ENCODE measurements at places on chromosomes 13 and 19.
A peak's percentile ranks its signal among the peaks of the same experiment; 100 is the strongest.

- DNase-seq = no peak
Measured at GRCh38 chr13:55230570-55230908, 1910.2 kb upstream of the PRR20A start.

- no peak for DNase-seq
Measured at GRCh38 chr19:15358918-15359317, 20.7 kb downstream of the AKAP8 start.

GRCh38 chr19:45103156-45103507 is 10.2 kb downstream of the PPP1R37 start:
- DNase-seq = no peak

GRCh38 chr13:75651013-75651412 is 14.9 kb downstream of the LMO7 start:
- no peak for DNase-seq

- no peak for DNase-seq
Measured at GRCh38 chr13:44694291-44694690, 118.2 kb upstream of the TSC22D1 start.

DNA sequence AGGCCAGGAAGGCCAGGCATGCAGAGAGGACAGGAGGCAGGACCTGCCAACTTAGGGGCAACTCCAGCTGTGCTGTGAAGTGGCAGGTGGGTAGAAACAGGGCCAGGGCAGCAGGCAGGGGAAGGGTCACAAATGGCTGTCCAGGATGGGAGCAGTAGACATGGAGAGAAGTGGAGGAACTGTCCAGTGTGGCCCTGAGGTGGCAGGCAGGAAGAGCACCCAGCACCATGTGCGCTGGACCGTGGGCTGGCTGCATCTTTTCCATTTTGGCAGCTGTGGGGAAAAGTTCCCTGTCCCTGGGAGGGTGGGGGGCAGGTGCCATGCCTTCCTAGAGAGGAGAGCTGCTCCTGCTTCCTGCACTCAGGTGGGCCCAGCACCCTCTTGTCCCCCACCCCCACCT is 13.8 kb downstream of the DEDD2 start:
- no peak for DNase-seq

GRCh38 chr13:80605011-80605410 is 264.1 kb upstream of the SPRY2 start:
- DNase-seq = no peak

GRCh38 chr19:53007606-53008005 is 6.1 kb upstream of the ERVV-1 start:
- DNase-seq = no peak

- DNase-seq = no peak
Measured at GRCh38 chr13:27921961-27922882, 2.4 kb downstream of the PDX1 start.

DNA sequence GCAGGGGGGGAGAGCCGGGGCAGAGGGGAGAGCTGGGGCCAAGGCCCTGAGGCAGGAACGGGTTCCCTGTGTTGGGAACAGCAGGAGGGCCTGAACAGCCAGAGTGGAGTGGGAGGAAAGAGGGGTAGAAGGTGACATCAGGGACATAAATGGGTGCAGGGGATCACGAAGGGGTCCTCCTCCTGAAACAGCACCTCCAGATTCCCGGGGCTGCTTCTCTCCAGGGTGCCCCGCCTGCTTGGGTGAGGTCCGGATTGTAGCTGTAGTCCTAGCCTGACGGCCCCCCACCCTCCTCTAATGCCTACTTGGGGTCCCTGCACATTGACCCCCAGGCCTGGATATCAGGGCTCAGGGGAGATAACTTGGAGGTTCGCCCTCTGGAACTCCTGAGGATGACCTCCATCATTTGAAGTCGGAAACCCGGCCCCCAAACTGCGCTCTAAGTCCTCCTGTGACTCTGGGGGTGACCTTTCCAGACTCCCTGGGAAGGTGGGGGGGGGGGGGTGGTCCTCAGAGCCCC is 473 bp upstream of the SCN1B start:
- no peak for DNase-seq

GRCh38 chr13:77360032-77360685 is 33.3 kb upstream of the MYCBP2 start:
- no peak for DNase-seq

DNA sequence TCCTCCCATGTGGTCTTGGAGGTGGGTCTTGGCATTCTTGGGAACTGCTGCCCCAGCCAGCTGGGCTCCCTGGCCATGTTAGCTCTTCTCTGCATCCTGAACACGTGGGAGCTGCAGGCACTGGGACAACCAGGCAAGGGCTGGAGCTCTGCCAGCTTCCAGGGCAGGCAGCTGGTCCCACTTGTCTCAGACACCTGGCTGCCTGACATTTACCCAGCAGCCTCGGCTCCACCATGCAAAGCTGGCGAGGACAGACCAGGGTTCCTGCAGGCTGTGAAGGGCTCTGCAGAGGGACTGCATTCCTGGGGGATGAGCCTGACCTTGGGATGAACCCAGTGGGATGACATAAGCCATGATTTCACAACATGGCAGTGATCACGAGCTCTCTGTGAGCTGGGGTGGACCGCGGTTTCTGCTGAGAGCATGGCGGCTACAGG is 99.0 kb upstream of the TSHZ3 start:
- DNase-seq = no peak

- no peak for DNase-seq
Measured at GRCh38 chr19:2973229-2973628, 4.1 kb upstream of the TLE6 start.

GRCh38 chr19:48913114-48913889 is 13.2 kb downstream of the NUCB1 start:
- no peak for DNase-seq

- DNase-seq = no peak
Measured at GRCh38 chr19:15635016-15635805, 5.5 kb upstream of the CYP4F3 start.

DNA sequence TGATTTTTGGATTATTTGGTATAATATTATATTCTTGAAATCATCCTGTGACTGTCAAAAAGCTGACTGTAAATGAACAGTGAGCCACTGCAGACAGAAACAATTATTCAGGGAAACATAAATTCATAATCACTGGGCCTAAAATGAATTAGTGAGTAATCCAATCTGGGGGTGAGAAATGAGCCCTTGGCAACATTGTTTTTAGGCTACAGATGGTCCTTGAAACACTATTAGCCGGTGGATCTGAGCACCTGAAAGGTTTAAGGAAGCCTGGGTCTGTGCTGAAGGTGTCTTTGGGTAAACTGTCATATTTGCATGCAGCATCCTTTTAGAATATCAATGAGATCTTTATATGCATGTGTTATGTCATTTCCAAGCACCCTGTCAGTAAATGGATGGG is 290.7 kb downstream of the ATP8A2 start:
- DNase-seq = peak; percentile 17

GRCh38 chr13:46100191-46100815 is 4.5 kb downstream of the CPB2 start:
- DNase-seq = no peak

DNA sequence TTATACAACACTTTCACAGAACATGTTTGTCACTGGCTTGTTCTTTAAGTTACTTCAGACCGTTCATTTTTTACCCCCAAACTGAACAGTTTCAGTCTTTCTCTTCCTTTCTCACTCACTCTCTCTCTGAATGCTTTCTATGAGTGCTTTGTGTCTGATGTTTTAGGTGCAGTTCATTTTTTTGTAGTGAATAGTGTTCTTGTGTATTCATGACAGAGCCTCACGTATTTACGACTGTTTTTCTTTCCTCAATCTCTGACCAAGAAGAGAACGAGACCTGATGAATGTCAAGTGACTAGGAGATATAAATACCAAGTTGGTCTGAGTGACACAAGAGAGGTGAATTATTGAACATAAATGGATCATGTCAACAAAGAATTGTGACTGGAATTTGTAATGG is 1525.0 kb upstream of the MIR17HG start:
- no peak for DNase-seq

DNA sequence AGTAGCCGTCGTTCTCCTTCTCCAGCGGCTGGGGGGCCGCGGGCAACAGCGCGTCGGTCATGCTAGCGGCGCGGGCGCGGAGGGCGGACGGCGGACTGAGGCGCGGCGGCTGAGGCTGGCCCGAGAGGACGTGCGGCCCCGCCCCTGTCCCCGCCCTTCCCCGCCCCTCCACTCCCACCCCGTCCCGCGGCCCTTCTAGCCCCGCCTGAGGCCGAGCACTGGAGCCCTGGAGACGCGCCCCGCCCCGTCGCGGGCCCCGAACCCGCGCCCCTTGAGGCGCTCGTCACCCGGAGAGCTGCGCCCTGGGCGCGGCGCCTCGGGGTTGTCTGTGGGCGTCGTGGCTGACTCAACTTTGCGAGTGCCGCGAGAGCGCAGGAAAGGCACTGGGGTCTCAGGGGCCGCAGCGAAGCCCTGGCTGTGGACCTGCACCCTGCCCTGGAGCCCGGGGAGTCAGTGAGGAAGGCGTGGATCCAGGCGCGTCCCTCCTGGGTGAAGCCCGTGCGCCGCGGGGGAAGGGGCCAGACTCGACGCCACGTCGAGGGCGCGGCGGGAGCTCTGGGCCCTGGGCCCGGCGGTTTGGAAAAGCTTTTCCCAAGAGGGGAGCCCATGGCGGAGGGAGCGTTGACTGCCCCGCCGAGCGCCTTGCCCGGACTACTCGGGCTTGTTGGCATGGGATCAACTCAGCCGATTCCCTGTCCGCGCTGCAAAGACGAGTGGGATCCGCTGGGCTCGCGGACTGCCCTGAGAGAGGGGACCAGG is at the start of gene RHPN2:
Gene RHPN2 (minus strand): TSS at position 97 of the 759 bp plus-strand sequence. CDS start 36 bp downstream, at position 61.
- peak; percentile 65 for DNase-seq

- DNase-seq = no peak
Measured at GRCh38 chr13:66314911-66315310, 915.2 kb downstream of the PCDH9 start.

DNA sequence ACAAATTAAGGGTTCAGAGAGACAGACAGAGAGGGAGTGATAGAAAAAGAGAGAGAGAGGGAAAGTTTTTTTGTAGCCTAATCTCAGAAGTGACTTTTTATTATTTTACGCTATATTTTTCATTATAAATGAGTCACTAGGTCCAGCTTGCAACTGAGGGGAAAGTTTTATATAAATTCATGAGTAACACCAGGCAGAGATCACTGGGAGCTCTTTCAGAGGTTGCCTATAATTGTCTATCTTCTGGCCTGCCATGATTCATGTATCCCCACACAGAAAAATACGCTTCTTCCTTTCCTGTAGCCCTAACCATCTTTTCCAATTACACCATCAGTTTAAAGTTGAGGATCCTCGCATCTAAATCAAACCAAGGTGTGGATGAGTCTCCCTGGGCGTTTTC is 467.9 kb downstream of the SLITRK1 start:
- no peak for DNase-seq

- no peak for DNase-seq
Measured at GRCh38 chr13:24215126-24215525, 54.6 kb downstream of the SPATA13 start.

GRCh38 chr13:73216381-73216831 is 157.6 kb downstream of the KLF5 start:
- no peak for DNase-seq

GRCh38 chr19:11031421-11032070 is 57.7 kb upstream of the LDLR start:
- no peak for DNase-seq

- DNase-seq = no peak
Measured at GRCh38 chr13:98719527-98720250, 32.8 kb downstream of the SLC15A1 start.

- DNase-seq = no peak
Measured at GRCh38 chr13:70789751-70790150, 681.5 kb upstream of the KLHL1 start.

DNA sequence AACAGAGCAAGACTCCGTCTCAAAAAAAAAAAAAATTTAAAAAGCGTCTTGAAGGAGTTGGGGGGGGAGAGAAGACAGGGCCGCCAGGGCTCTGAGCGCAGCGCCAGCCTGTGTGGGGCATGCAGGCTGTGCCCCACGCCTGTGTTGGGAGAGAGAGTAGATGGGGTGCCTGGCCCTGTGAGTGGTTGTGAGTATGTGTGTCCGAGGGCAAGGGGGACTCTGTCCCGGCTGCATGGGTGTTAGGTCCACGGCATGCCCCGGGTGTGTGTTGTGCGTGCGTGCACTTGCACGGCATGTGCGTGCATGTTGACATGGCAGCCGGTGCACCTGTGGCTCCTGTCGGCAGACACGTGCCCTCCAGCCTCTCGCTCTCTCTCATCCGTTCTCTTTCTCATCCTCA is 3.4 kb downstream of the MAP2K7 start:
- no peak for DNase-seq

GRCh38 chr13:23622985-23623384 is 52.8 kb downstream of the TNFRSF19 start:
- DNase-seq = no peak

DNA sequence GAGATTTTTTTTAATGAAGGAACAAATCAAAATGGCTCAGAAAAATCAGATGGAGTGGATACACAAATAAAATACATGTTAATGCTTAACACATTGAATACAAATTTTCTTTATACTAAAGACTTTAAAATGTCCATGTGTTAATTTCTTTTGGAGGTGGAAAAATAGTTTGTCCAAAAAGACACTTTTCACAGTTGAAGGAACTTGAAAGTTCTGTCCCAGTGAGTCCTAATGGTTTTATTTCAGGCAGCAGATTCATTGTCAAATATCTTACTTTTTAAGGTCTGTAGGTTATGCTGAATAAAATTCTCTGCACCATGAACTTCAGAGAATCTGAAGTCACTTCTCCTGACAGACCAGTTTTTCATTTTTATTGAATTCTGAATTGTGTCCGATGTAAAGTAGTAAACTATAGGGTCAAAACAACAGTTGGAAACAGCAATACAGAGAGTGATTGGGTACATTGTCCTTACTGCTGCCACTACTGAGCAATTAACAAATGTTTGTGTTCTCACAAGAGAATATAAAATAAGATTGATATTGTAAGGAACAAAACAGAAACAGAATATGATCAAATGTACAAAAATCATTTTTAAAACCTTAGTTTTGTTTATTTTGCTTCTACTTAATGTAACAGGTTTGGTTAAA is 1.6 kb downstream of the LPAR6 start:
- DNase-seq = no peak

GRCh38 chr13:37085606-37086005 is 19.9 kb downstream of the CSNK1A1L start:
- no peak for DNase-seq

GRCh38 chr13:71712988-71713653 is 153.9 kb downstream of the DACH1 start:
- no peak for DNase-seq

GRCh38 chr19:13138916-13139198 is 11.3 kb downstream of the STX10 start:
- DNase-seq = no peak

DNA sequence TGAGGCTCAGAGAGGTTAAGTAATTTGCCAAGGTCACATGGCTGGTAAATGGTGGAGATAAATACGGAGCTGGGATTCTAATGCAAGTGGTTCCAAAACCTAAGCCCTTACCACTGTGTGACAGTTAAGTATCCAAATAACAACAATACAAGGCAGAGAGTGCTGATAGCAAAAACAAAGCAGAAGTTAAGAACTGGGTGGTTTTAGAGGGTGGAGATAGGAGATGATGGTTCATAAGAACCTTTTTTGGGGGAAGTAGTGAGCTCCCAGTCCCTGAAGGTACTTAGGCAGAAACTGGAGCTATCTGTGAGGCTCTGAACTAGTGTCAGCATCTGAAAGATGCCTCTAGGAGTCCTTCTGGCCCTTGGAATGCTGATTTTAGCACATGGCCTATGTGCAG is 56.2 kb upstream of the UBE2L5 start:
- no peak for DNase-seq

GRCh38 chr19:14315433-14315832 is 65.8 kb upstream of the ADGRE5 start:
- no peak for DNase-seq

- DNase-seq = peak; percentile 20
Measured at GRCh38 chr13:111363121-111363520, 42.7 kb downstream of the TEX29 start.
